ENCODE measurements at places on chromosomes 12 and 14.

- peak; percentile 0 for DNase-seq
Observed at GRCh38 chr12:131116468-131117117, 162.9 kb downstream of the ADGRD1 start.

DNA sequence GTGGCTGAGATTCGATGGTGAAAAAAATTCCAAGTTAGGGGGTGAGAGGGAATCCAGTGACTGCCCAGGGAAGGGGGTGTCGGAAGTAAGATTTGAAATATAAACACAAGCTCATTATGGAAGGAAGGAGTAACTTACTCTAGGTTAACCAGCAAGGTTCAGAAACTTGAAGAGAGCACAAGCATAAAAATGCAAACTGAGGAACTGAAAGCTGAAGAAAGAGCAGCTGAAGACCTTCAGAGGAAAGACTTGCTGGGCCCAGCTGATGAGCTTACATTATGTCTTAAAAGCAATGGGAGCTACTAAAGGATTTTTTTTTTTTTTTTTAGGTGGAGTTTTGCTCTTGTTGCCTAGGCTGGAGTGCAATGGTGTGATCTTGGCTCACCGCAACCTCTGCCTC, 189.7 kb upstream of the GRIN2B start:
- DNase-seq = no peak

- DNase-seq = no peak
Observed at GRCh38 chr12:50181691-50182090, 14.5 kb upstream of the CERS5 start.

GRCh38 chr12:6641131-6641530, 5.4 kb upstream of the LPAR5 start:
- DNase-seq = no peak

GRCh38 chr14:85934123-85934885, 404.4 kb downstream of the FLRT2 start:
- peak; percentile 43 for DNase-seq

- DNase-seq = no peak
Observed at GRCh38 chr12:130044991-130045621, 117.2 kb upstream of the FZD10 start.

DNA sequence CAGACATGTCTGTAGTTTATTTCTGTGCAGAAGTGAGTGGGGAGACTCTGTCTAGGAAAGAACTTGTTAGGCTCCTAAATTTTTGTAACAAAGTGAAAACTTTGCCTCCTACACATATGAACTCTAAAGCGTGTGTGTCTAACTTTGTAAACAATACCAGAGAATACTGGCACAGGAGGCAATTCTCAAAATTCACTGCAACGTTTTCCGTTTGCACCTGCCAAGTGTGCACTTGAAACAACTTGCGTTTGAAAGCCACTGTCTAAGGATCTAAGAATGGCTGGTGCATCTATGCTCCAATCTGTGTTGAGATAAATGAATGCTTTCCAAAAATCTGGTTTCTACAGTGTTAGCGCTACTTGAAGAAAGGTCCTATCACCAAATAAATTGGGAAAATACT, 15.3 kb downstream of the GRIP1 start:
- no peak for DNase-seq

- no peak for DNase-seq
Observed at GRCh38 chr12:93812626-93813025, 135.5 kb downstream of the CRADD start.

DNA sequence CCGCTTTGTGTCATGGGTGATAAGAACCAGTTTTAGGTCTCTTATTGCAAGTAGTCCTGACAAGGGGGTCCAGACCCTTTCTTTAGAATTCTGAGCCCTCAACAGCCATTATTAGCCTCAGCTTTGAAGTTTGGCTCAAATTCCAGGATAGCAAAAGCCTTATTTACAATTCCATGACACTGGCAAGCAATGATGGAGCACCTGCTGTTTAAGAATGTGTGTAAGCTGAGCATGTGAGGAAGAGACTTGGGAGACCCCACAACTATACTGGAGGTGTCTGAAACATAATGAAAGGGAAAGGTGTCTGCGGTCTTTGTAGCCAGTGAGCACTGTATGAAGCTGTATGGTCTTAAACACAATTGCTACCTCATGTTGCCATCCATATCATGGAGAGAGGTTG, 119.8 kb downstream of the TBX5 start:
- DNase-seq = no peak

GRCh38 chr12:124469193-124469888, 98.1 kb downstream of the NCOR2 start:
- no peak for DNase-seq

- no peak for DNase-seq
Observed at GRCh38 chr14:94598816-94599655, 13.2 kb upstream of the SERPINA3 start.
